ENCODE measurements at places on chromosomes 2 and 18.
A peak's percentile ranks its signal among the peaks of the same experiment; 100 is the strongest.

DNA sequence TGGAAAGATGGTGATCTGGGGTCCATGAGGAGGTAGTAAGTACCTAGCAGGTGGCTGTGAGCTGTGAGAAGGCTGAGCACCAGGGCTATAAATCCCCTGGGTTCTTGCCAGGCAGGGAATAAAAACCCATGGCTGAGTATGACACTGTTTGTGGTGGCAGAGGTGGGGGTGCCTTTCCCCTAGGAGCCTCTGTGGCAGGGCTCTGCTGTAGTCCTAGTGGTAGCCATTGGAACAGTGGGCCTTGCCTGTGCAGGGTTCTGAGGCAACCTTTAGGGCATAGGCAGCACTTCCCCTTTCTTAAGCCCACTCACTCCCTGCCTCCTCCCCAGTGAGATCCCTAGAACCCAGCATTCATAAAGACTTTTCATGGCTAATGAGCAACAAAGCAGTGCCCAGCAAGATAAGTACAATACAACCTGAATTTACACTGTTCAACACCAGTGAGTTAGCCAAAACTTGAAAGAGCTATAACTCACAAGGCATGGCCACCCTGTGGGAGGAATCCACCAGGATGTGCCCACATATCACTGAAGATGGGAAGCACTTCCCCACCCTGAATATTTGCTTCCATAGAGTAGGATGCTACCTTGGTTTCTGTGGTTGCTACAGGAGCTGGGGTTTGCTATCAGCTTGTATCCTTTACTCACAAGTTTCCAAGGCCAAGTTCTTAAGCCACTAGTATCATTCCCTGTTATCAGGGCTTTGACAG lies 100.9 kb upstream of the NEUROD1 start:
- DNase-seq = no peak

DNA sequence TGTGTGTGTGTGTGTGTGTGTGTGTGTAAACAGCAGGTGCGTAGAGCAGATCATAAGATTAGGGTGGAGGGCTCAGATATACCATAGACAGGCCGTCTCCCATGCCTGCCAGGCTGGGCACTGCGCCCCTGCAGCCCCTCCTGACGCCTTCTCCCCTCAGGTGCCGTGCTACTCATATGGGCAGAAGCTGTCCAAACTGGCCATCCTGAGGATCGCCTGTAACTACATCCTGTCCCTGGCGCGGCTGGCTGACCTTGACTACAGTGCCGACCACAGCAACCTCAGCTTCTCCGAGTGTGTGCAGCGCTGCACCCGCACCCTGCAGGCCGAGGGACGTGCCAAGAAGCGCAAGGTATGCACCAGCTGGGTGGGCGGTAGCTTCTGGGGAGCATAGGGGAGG lies 10.0 kb downstream of the ATOH8 start:
- DNase-seq = no peak

DNA sequence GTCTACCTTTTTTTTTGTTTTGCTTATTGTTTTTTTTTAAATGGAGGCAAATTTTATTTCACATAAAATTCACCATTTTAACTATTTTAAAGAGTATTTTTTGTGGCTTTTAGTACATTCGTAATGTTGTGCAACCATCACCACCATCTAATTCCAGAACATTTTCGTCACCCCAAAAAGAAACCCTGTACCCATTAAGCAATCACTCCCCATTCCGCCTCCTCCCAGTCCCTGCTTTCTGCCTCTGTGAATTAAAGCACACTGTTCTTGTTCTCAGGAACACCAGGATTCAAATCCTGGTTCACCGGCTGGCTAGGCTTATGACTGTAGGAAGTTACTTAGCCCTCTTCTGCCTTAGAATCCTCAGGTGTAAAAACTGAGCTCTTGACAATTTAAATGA lies 36.9 kb upstream of the EPAS1 start:
- no peak for DNase-seq

DNA sequence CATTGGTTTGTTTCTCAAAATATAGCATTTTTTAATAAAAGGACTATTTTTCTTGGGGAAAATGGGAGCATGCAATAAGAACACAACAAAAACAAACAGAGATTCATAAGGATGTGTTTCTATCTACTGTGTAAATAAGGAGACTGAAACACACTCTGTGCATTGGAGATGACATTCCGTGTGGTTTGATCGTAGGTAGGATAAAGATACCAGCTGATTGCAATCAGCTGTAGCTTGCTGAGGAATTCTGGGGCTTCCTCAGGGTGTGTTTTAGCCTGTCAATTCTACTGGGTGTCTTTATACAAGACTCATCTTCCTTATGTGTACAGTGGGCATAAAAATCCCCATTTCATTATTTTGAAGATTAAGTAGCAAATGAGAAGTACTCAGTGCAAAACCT lies 591.6 kb downstream of the DSC3 start:
- no peak for DNase-seq

- DNase-seq = no peak
Measured at GRCh38 chr2:168964251-168964807, 63.2 kb downstream of the G6PC2 start.

GRCh38 chr2:68726608-68727367 lies 7.8 kb upstream of the ARHGAP25 start:
- DNase-seq = no peak

- no peak for DNase-seq
Measured at GRCh38 chr2:128315829-128316776, 2.6 kb downstream of the HS6ST1 start.

DNA sequence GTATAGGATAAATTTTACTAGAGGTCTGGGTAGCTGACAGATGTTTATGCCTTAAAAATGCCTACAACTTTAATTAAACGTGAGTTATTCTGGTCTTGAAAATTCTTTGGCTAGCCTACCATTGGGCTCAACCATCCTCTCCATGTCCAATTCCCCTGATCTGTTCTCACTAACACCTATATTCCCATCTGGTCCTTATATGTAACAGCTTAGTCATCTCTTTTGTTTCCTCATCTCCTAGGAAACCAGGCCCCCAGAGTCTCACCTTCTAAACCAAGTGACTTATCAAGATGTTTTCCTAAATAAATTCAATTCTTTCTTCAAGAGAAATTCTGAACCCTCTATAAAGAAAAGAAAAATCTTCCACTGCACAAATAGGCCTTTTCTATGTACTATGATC lies 148.5 kb downstream of the TTC32 start:
- no peak for DNase-seq

DNA sequence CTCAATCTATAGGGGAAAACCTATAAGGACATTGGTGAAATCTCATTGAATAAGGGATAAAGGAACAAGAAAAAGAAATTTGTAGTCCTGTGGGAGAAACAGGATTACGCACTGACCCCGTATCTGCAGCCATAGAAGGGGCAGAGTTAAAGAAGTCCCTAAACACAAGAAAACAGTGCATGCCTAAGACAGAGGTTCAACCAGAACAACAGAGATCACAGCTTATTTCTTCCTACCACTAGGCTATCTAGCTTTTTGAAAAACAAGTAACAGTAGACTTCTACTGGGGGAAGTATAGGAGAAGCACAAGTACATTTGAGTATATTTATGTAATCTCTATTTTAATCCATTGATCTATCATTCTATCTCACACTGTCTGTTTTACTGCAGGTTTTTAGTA lies 485.2 kb upstream of the REG3G start:
- no peak for DNase-seq

- DNase-seq = no peak
Measured at GRCh38 chr2:215437614-215438013, 1.7 kb upstream of the FN1 start.

DNA sequence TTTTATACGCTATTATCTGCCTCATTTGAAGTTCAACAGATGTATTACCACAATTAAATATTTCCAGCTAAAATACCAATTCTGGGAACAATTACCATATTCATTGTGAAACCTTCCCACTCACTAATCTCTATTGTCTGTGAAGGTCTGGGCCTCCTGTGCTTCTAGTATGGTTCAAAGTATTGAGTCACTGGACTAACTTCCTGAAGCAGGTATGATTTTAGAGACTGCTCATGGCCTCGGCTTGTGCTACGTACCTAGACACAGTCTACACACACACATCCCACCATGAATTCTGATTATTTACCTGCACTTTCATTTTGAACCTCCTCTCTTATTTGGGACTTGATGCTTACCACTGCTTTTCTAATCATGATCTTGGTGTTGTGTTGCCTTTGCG lies 180.7 kb upstream of the EPHA4 start:
- no peak for DNase-seq

DNA sequence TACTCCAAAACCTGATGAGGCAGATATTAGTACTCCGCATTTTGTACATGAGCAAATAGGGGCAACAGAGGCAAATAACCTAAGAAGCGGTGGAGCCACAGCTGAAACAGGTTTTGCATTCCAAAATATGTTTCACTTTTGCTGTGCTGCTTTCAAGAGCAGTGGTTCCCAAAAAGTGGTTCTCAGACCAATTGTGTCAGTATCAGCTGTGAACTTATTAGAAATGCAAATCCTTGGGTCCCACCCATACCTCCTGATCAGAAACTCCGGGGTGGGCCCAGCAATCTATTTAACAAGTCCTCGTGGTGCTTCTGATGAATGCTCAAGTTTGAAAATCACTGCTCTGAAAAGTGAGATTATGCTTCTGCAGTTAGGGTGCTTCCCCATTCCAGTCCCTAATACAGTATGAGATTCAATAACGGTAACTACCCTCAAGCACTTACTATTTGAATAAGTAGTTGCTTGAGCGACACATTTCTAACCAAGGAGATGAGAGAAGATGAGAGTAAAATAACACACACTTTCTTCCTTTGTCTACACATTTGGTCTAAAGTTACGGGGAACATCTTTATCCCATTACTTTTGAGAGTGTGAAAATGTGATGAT lies 17.8 kb upstream of the TCF4 start:
- no peak for DNase-seq

- DNase-seq = no peak
Measured at GRCh38 chr2:7665880-7666279, 748.7 kb downstream of the RNF144A start.

GRCh38 chr2:163884416-163884815 lies 148.6 kb upstream of the FIGN start:
- no peak for DNase-seq

- no peak for DNase-seq
Measured at GRCh38 chr2:140641163-140641562, 1489.7 kb downstream of the LRP1B start.

DNA sequence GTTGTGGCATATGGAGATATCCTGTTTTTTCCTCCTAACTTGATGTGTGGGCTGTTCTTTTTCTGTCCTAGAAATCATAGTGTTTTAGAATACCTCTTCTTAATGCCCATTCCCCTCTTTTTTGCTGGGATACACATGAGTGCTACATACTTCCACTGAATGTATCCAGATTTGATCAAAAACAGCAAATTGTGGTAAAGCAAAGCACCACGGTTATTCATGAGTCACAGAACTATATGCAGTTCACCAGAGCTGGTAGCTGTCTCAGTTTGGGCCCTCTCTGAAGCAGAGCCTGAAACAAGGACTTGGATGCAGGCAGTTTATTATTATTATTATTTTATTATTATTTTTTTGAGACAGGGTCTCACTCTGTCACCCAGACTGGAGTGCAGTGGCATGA lies 69.9 kb upstream of the CTLA4 start:
- DNase-seq = no peak

GRCh38 chr2:160269365-160269764 lies 69.3 kb upstream of the ITGB6 start:
- no peak for DNase-seq

DNA sequence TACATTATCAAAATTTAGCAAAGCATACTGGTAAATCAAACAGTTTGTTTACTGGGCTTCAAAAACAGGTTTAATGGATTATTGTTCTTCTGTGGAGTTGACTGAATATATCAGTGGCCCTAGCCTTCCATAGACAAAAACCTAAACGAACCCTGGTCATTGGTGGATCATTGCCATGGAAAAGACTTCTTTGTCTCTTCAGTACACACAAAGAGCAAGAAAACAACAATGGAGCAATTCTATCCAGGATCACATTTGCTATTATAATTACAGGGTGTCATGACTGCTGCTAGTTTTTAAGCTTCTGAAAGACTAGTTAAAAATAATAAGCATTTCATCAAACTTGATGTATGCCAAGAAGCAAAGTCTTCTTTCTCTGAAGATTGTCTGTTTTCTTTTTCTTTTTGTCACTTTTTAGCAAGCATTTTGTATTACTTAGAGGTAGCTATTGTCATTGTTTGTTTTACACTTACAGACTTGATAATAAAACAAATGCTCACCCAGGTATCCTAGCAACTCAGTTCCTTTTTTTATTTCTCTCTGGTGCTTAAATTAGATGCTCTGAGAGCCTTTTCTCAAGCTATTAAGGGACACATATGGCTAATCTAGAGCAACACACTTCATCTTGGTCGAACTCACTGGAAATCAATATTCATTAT lies 1228.7 kb upstream of the DDX18 start:
- peak; percentile 46 for DNase-seq

- DNase-seq = no peak
Measured at GRCh38 chr2:46319711-46320110, 22.5 kb downstream of the EPAS1 start.

- DNase-seq = no peak
Measured at GRCh38 chr18:32754508-32755263, 18.1 kb downstream of the KLHL14 start.

DNA sequence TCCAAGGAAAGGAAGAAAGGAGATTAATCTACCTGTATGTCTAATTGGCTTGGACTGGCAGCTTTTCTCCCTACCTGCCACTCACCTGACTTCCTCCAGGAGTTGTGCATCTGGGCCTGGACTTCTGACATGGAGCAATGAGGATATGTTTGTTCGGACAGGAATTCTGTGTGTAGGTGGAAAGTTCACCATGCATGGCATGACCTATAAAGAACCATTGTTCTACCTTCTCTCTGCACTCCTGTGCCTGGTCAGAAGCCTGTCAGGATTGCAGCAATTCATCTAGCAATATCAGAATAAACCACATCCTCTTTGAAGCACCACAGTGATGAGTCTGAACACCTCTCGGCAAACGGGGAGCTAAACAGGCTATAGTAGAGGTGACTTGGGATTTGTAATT lies 20.8 kb downstream of the CCDC85A start:
- DNase-seq = no peak

DNA sequence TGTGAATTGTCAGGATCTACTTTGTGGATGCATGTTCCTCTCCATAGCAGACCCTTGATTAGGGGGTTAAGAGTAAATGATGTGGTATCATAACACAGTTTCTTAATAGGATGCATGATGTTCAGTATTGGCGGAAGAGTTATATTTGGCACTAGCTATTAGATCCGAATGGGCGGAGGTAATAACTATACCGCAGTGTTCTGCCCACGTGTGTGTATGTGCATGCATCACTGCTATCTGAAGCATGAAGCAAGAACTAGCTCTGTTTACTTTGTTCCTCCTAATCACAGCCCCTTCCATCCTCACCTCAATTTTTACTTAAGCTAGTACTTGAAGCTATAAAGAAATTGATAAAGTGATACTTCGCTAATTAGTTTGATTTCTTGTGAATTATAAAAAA lies 159.6 kb upstream of the NOSTRIN start:
- DNase-seq = no peak

- no peak for DNase-seq
Measured at GRCh38 chr2:17539611-17540092, 844 bp upstream of the VSNL1 start.

GRCh38 chr2:18402-19271 lies 27.7 kb downstream of the FAM110C start:
- no peak for DNase-seq

GRCh38 chr2:120596191-120596811 lies 139.4 kb upstream of the GLI2 start:
- peak; percentile 36 for DNase-seq

Data from midbrain (tissue), 1 donor.